ENCODE measurements at places on chromosomes 11 and 22. TPM values are rescaled to one million over a fixed set of nuclear protein-coding genes. Genes with fewer than 3 reads are reported as not detected.
A peak's percentile ranks its signal among the peaks of the same experiment; 100 is the strongest.

- no peak for DNase-seq
These were observed 5.5 kb upstream of the CYTH4 start for GRCh38 chr22:37276776-37277175.

- DNase-seq, result peak; percentile 56
These were observed 14.5 kb upstream of the RPS19BP1 start for GRCh38 chr22:39546889-39547586.

DNA sequence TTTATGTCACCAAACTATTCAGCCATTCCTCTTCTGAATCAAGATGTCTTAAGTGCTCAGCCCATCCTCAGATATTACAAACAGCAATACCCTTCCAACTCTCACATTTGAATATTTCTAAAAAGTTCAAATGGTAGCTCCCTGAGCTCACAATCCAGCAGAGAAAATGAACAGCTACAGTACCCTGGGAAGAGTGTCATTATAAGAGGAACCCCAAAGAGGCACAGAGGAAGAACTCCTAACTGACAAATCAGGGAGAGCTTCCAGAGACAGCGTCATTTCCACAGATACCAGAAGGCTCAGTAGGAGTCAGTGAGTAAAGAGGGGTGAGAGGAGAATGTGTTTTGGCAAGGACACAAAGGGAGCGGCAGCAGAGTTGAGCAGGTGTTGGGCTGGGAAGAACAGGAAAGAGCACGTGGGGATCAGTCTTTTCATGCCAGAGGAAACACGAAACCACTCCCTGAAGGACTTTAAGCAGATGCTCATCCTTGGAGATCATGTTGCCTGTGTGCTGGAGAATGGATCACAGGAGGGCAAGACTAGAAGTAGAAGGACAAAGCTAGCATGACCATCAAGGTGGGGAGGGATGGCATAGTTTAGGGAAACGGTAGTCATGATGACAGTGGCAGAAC, 4.3 kb downstream of the CLTCL1 start:
- no peak for DNase-seq

Gene HBE1
- total RNA-seq, result 3.6 TPM

DNA sequence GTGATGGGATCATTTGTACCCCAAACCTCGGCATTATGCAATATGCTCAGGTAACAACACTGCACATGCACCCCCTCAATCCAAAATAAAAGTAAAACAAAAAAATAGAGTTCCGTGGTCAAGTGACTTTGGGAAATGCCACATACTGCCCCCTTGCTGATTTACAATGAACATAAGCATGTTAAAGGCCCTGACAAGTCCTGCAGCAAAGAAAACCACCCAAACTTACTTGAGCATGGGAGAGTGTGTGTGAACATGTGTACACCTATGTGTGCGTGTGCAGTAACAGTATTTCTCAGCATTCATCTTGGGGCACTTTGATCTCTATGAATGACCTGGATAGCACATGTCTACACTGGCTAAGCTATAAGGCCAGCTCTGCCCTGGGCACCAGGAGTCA, 15.8 kb upstream of the IGSF22 start:
- DNase-seq, result no peak

DNA sequence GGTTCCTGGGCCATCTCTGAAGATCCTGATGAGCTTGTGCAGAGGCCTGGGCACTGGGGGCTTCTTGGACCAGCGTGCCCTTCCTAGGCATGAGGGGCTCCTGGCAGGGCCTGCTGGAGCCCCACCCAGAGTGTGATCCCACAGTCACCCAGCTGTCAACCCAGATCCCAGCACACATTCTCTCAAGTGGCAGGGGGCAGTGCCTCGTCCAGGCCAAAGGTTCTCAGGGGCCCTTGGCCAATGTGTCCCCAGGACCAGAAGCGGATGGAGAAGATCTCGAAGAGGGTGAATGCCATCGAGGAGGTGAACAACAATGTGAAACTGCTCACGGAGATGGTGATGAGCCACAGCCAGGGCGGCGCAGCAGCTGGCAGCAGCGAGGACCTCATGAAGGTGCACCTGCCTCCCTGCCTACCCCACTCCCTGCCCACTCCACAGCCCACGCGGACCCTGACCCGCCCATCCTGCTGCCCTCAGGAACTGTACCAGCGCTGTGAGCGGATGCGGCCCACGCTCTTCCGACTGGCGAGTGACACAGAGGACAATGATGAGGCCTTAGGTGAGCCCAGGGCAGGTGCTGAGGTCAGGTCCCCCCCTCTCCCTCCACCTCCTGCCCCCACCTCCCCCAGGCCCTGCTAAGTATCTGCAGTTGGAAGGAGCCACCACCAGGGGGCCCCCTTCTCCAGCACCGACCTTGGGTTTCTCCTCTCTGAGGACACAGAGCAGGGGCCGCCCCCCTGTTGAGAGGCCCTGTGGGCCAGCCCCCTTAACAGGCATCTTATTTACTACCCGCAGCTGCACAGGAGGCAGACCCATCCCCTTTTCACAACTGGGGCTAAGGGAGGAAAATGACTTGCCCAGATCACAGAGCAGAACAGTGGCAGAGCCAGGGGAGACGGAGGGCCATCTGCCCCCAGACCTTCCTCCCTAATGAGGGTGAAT, 14.7 kb downstream of the GGA1 start:
- no peak for DNase-seq

DNA sequence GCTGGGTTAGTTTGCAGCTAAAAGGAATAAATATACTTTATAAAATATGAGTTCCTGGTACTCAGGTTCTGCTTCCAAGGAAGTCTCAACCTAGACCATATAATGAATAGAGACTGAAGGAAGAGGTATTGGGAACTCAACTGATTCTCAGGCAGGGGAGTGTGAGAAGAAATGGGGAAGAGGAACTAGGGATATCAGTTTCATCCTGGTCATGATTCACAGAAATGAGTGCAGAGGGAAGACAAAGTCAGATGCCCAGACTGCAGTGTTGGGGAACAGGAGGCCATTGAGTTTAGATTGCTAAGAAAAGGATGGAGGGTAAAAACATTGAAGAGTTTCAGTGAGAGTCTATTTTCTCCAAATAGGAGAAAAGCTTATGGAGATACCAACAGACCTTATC, 28.8 kb downstream of the PLAAT5 start:
- no peak for DNase-seq

DNA sequence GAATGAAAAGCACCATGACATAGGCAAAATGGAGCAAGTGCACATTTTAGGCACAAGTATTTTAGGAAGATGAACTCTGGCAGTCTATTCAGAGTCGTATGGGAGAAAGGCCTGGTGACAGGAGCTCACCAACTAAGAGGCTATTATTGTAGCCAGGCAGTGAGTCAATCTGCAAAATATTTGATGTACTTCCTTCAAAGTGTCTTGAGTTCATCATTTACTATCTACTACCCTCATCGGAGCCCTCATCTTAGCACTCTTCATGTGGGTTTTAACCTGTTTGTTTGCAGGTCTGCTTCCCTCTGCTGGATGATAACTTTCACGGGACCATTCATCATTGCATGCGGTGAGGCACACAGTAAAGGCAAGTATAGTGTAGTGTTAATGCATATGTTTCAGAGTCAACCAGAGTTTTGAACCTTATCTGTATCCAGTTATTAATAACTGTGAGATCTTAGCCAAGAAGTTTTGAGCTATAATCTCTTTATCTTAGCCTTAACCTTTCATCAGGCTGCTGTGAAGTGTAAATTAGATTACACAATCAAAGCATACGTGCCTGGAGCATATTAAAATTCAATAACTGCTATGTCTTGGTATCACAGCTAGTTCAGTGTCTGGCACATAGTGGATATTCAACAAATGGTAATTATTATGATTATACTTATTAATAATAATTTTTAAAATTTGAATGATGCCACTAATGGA, 70.9 kb upstream of the SC5D start:
- DNase-seq, result no peak

GRCh38 chr22:19877626-19878339, 23.1 kb upstream of the GNB1L start:
- DNase-seq, result no peak

DNA sequence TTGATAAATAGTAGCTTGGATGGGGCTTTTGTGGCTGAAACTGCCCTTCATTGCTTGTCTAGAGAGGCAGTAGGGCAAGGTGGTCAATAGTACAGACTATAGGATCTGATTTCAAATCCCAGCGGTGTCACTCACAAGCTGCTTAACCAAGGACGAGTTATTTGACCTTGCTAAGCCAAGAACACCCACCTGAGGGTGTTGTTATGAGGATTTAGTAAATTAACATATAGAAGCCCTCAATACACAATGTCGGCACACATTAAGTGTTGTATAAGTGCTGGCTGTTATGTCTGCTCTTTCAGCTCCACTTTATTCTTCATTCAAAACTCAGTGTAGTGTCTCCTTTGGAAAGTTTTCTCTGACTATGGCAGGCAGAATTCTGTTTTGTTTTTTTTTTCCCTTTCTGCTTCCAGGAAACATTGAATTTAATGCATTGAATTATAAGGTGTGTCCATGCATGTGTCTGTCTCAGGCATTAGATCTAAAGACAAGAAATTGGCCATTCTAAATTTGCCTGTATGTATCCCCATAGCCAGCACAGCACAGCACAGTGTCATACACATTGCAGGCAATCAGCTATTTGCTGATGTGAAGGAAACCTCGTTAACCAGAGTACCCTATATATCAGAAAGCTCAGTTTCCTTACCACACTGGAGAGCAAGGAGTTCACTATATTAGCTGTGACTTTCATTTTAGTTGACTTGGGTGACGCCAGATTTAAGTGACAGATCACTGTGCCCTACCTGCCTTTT, 212.1 kb downstream of the NELL1 start:
- no peak for DNase-seq

- DNase-seq, result no peak
These were observed 4.3 kb upstream of the OR5B12 start for GRCh38 chr11:58446294-58446693.

Gene SLC15A3
- 5.8 TPM for total RNA-seq

- DNase-seq, result no peak
These were observed 3.1 kb upstream of the TMEM218 start for GRCh38 chr11:125114518-125114917.

DNA sequence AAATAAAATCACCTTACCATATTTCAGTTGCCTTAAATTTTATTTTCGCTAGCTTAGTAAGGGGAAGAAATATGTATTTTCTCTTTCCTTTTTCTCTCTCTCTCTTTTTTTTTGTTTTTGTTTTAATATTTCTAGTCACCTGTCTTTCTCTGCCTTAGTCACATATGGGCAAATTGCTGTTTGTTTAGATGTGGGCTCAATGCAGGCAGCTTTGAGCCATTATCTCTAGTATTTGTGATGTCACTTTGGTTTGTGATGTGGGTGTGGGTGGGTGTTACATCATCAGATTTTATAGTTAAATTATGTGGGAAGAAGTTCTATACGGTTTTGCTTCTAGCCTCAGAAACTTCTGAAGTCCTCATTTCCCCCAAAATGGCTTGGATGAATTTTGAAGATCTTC, at the start of gene C22orf31:
TSS of gene C22orf31 (minus strand) at position 59 of the 400 bp plus-strand sequence. CDS start at position 20, 39 bp downstream.
- no peak for DNase-seq

Gene TPBGL
- under 0.01 TPM for total RNA-seq

DNA sequence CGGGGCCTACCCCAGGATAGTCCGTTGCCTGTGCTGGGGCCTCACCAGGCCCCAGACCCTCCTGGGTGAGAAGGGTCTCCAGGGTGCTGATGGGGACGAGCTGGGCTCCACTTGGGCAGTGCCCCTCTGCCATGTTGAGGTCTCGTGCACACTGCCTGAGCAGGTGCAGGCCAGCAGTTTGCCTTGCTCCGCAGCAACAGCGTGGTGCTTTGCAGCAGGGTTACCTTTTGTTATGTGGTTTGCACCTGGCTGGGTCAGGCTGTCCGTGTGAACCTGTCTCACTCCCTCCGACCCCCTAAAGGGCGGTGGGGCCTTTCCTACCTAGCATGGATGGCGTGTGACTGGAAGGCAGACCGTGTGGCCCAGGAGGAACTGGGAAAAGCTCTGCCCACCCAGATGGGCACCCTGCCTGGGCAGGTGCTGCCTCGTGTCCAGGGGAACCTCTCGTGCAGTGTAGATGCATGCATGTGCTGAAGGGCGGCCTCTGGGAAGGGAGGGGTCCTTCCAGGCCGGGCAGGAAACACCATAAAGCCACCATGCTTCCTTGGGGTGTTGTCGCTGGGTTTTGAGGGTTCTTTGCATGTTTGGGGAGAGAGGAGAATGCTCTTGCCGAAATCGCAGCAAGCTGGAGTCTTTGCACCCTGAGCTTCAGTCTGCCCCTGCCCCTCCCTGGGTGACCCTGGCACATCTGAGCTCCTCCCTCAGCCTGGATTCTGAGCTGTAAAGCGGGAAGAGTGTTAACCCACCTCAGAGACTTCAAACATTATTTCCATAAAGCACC, 75.4 kb upstream of the PPARA start:
- DNase-seq, result no peak

GRCh38 chr11:69250186-69251056, 43.5 kb upstream of the MYEOV start:
- no peak for DNase-seq

- no peak for DNase-seq
These were observed 19.1 kb upstream of the IL18BP start for GRCh38 chr11:71979602-71980001.

DNA sequence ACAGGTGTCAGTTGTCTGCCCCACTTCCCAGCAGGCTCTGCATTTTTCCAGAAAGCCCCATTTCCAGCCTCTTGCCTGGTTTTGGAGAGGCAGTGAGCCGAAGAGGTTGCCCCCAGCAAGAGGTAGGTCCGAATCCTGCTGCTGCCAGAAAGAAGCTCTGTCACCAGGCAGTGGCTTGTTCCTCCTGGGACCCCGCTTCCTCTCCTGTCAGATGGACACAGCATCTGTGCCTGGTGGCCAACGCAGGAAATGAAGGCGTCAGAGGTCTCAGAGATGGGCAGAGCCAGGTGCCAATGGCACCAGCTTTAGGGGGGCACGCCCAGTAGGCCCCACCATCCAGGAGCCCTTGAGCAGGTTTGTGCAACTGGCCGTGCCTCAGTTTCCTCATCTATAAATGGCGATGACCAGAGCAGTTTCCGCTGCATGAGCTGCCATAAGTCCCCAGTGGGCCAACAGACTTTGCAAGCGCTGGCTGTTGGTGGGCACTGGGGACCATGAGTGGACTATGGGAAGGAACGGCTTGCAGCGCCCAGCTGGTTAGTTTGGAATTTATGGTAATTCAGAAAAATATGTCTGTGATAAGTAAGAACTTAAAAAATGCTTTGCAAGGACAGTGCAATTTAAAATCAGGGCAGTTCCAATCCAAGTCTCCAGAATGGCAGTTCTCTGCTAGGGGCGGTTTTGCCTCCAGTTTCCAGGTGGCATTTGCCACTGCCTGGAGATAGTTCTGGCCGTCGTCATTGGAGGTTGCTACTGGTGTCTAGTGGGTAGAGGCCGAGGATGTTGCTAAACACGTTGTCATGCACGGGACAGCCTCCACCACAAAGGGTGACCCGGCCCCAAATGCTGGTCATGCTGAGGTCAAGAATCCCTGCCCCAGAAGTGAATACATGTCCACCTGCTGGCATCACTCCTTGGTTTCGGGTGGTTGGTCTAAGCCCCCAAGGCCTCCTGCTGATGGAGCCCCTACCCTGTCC, 2.3 kb upstream of the OSBPL5 start:
- DNase-seq, result no peak

GRCh38 chr22:37177221-37177620, 10.8 kb downstream of the C1QTNF6 start:
- DNase-seq, result no peak

Gene CLTCL1
- total RNA-seq, result 11.1 TPM

Measured in occipital lobe (tissue), 3 donors.